SJCRH30 (cell line): ENCODE measurements at places on chromosomes 7 and 10.
A peak's percentile ranks its signal among the peaks of the same experiment; 100 is the strongest.

- no peak overlapping the region for H3K27ac ChIP-seq
- H3K27me3 ChIP-seq, result no peaks in the 10 kb centered on the region
- no peaks in the 10 kb centered on the region; the same call in 1 of the 2 replicates for H3K4me1 ChIP-seq
Observed at GRCh38 chr10:125661431-125661940, 21.5 kb downstream of the TEX36 start.

GRCh38 chr7:27235387-27236311, 7.0 kb upstream of the EVX1 start:
- H3K4me3 ChIP-seq, result peak overlapping the region; percentile 43
- no peak overlapping the region for H3K27ac ChIP-seq
- H3K36me3 ChIP-seq, result no peaks in the 10 kb centered on the region
- H3K27me3 ChIP-seq, result peaks cover 4% of the 10 kb centered on the region; the same call in 1 of the 2 replicates

- H3K4me1 ChIP-seq, result no peaks in the 10 kb centered on the region
- no peaks in the 10 kb centered on the region for H3K36me3 ChIP-seq
- no peak overlapping the region for H3K4me3 ChIP-seq
- no peaks in the 10 kb centered on the region for H3K27me3 ChIP-seq
- DNase-seq, result peak; percentile 12
Observed at GRCh38 chr10:30027057-30028005, 32.1 kb downstream of the JCAD start.

GRCh38 chr7:3151784-3152183, 108.1 kb upstream of the CARD11 start:
- H3K27me3 ChIP-seq, result no peaks in the 10 kb centered on the region
- no peaks in the 10 kb centered on the region for H3K36me3 ChIP-seq
- H3K27ac ChIP-seq, result no peak overlapping the region
- no peak for DNase-seq

DNA sequence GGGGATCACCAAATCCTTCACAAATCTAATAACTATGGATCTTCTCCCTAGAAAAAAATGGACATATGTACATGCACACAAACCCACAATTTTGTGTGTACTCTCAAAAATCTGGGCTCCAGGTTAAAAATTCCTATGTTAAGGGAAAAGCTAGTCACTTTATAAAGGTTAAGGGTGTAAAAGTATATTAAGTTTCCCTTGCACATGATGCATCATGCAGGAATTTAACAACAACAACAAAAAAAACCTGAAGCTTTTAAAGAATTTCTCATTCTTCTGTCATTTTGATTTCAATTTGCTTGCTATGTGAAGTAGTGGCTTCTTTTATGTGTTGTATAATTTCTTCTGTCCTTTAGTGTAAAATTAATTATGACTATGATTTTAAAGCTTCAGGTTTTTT, 123.7 kb downstream of the CNOT4 start:
- DNase-seq, result no peak
- H3K4me1 ChIP-seq, result peaks cover 5% of the 10 kb centered on the region
- no peak overlapping the region for H3K27ac ChIP-seq
- peaks cover 2% of the 10 kb centered on the region; the same call in 1 of the 2 replicates for H3K36me3 ChIP-seq
- H3K4me3 ChIP-seq, result no peak overlapping the region

DNA sequence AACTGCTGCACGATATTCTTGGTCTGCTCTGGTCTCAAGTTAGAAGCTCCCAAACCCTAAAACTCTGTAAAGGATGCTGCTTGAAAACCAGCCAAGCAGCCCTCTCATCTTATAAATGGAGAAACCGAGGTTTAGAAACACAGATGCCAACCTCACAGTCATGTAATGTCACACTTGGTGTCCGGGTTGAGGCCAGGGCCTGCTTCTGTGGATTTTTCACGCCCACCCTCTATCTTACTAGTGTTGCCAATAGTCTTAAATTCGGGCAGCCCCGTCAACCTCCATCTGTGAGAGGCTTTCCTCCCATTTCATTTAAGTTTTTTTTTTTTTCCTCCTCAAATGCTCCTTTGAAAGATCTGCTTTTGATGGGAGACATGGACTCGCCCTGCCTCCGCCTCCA, 28.9 kb downstream of the PLPP4 start:
- no peaks in the 10 kb centered on the region for H3K4me1 ChIP-seq
- DNase-seq, result no peak
- no peak overlapping the region for H3K27ac ChIP-seq
- no peaks in the 10 kb centered on the region for H3K27me3 ChIP-seq
- H3K4me3 ChIP-seq, result no peak overlapping the region

GRCh38 chr7:40986351-40986873, 716.5 kb downstream of the INHBA start:
- no peaks in the 10 kb centered on the region for H3K36me3 ChIP-seq
- no peak overlapping the region for H3K4me3 ChIP-seq
- DNase-seq, result no peak
- peaks cover 10% of the 10 kb centered on the region; the same call in 1 of the 2 replicates for H3K27me3 ChIP-seq
- no peak overlapping the region for H3K27ac ChIP-seq
- H3K4me1 ChIP-seq, result no peaks in the 10 kb centered on the region

DNA sequence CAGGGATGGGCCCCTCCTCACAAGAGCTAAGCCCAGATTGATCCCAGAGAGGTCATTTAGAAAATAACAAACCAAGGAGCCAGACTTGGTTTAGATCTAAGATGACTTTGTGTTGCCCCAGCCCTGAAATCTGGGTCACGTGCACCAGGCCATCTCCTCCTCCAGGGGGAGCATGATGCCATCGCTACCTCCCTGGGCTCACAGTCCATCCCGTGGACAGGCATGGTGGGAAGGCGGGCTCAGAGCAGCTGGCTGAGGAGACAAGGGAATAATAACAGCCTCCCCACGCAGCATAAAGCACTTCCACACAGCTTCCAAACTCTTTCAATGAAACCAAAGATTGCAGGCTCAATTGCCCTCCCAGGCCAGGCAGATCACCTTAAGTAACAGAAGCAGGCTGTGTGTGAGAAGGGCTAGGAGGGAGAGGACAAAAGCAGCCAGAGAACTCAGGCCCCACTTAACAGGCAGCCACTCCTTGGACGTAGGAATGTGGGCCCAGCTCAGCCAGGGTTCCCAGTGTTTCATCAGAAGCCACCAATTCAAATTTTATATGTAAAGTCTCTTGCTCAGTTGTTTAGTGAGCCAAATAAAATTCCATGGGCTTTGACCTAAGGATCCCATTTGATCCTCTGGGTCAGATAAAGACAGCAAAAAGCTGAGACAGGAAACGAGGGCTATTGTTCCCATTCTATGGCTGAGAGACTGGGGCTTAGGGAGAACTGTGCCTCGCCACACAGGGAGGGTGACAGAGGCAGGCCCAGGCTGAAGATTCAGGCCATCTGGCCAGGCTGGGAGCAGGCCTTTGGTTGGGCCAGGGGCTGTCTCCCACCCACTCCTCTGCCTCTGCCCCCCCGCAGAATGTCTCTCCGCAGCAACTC, 100.2 kb downstream of the COL13A1 start:
- no peaks in the 10 kb centered on the region for H3K36me3 ChIP-seq
- H3K4me3 ChIP-seq, result no peak overlapping the region

DNA sequence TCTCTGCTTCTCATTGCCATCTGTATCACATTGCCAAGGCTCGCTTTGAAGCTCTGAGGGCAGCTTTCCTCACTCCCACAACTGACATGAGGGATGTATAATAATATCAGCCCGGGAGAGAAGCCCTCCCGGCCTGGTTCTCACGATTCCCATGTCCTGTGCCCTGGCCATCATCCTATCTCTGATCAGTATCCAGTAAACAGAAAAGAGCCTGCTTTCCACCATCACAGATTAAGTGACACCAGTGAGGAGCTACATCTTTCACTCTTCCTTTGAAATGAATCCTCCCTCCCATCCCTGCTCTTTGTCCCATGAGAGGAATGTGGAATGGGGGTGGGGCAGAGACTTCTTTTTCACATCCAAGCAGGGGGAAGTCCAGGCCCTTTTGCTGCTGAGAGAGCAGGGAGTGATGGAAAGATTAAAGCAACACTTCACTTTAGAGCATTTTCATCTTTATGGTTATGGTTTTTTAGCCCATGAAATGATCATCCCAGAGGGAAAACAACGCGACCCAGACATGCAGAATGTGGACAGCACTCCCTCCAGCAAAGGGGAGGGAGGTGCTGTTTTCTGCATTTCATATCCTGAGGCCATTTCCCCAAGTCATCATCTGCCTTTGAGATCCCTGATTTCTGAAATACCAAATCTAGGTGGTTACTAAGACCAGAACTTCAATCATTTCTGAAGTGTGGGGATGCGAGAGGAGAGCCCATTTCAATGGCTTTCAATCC, 84.6 kb upstream of the LYZL1 start:
- no peak overlapping the region for H3K27ac ChIP-seq
- no peaks in the 10 kb centered on the region for H3K36me3 ChIP-seq
- H3K4me1 ChIP-seq, result no peaks in the 10 kb centered on the region
- H3K4me3 ChIP-seq, result no peak overlapping the region
- H3K27me3 ChIP-seq, result peaks cover 4% of the 10 kb centered on the region; the same call in 1 of the 2 replicates
- DNase-seq, result no peak

- H3K36me3 ChIP-seq, result no peaks in the 10 kb centered on the region
- no peak overlapping the region for H3K27ac ChIP-seq
- no peak overlapping the region for H3K4me3 ChIP-seq
- peaks cover 5% of the 10 kb centered on the region; the same call in 1 of the 2 replicates for H3K4me1 ChIP-seq
- H3K27me3 ChIP-seq, result no peaks in the 10 kb centered on the region
- no peak for DNase-seq
Observed at GRCh38 chr7:98795741-98796493, 73.9 kb downstream of the TMEM130 start.

- no peak overlapping the region for H3K4me3 ChIP-seq
- DNase-seq, result no peak
- no peaks in the 10 kb centered on the region; the same call in 1 of the 2 replicates for H3K27me3 ChIP-seq
- H3K27ac ChIP-seq, result no peak overlapping the region
- H3K36me3 ChIP-seq, result no peaks in the 10 kb centered on the region
Observed at GRCh38 chr7:25408012-25408687, 179.9 kb upstream of the NPVF start.

GRCh38 chr7:51817694-51818225, 501.2 kb upstream of the COBL start:
- no peaks in the 10 kb centered on the region for H3K4me1 ChIP-seq
- no peak overlapping the region for H3K4me3 ChIP-seq
- H3K36me3 ChIP-seq, result no peaks in the 10 kb centered on the region
- no peak for DNase-seq

DNA sequence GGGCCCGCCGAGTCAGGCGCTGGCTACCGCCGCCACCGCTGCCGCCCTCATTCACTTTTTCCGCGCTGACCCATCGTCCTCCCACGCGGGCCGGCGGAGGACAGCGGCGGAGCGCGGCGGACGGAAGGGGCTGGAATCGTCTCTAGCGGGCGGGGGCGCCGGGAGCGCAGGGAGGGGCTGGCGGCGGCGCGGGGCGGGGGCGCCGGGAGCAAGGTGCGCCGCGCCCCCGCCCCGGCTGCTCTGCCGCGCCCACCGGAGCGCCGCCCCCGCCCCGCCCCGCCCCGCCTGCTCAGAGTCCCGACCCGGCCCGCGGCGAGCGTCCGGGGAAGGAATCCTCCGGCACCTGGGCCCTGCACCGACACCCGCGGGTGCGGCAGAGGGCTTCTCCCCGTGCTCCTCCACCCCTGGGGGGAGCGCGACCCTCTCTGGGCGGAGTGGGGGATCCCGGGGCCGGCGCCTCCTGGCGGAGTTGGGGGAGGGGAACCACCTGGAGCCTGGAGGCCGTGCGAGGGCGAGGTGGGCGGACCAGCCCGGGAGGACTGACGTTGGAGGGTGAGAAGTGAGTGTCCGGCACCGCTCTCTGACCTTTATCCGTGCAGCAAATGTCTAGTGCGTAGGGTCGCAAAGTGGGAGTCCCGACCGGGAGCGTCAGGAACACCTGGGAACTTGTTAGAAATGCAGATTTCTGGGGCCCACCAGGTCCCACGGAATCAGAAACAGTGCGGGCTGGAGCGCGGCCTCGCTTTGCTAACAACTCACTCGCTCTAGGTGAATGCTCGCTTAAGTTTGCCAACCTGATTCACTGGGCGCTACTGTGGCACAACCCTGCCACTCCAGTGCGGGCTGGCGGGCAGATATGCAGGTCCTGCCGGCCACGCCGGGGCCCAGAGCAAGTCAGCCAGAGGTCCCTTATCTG, at the start of gene COBL:
Gene COBL (minus strand): TSS at position 144 of the 916 bp plus-strand sequence. CDS start 176 bp downstream, outside the sequence.
- no peaks in the 10 kb centered on the region for H3K4me1 ChIP-seq
- H3K27me3 ChIP-seq, result peaks cover 11% of the 10 kb centered on the region
- H3K27ac ChIP-seq, result no peak within 1 kb of the TSS
- H3K4me3 ChIP-seq, result no peak within 1 kb of the TSS
- no peak for DNase-seq
- no peaks in the 10 kb centered on the region for H3K36me3 ChIP-seq

DNA sequence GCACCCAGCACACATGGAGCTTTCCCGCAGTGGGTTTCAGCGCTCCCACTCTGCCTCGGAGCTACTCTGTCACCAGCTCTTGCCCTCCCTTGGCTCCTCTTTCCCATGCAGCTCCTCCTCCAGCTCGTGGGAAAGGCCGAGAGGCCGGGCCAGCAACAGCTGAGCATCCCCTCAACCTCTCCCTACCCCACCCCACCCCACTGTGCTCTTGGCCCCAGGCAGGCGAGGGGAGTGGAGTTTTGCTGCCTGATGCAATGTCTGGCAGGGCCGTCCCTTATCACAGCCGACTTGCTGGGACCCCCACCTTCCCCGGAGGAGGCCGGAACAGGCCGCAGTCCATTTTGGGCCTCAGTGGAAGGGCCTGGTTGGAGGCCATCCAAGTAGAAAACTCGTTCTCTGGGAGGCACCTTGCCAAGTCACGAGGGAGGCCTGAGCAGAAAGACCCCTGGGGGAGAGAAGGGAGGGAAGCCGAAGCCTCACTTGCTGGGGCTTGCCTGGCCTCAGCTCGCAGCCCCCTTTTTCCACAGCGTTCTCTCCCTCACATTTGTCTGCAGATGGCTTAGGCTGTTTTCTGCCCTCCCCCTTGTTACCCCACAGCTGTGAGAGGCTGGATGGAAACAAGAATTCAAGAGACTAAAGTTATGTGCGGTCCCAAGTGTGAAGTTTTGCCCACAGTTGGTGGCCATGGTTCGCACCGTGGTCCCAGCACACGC, 35.3 kb downstream of the CHST3 start:
- no peaks in the 10 kb centered on the region for H3K36me3 ChIP-seq
- H3K4me3 ChIP-seq, result peak overlapping the region; percentile 42
- no peaks in the 10 kb centered on the region for H3K27me3 ChIP-seq
- H3K4me1 ChIP-seq, result peaks cover 22% of the 10 kb centered on the region
- H3K27ac ChIP-seq, result peak overlapping the region; percentile 79

- H3K27me3 ChIP-seq, result no peaks in the 10 kb centered on the region
- peaks cover 6% of the 10 kb centered on the region for H3K4me1 ChIP-seq
- H3K4me3 ChIP-seq, result no peak overlapping the region
Observed at GRCh38 chr10:112536663-112537062, 89.6 kb downstream of the VTI1A start.

GRCh38 chr10:127928021-127928806, 21.3 kb downstream of the PTPRE start:
- no peaks in the 10 kb centered on the region for H3K4me1 ChIP-seq
- no peak overlapping the region for H3K27ac ChIP-seq
- no peak for DNase-seq
- no peak overlapping the region for H3K4me3 ChIP-seq
- H3K36me3 ChIP-seq, result no peaks in the 10 kb centered on the region
- H3K27me3 ChIP-seq, result peaks cover 3% of the 10 kb centered on the region; the same call in 1 of the 2 replicates

GRCh38 chr10:73586583-73586984, 4.6 kb downstream of the USP54 start:
- H3K27ac ChIP-seq, result no peak overlapping the region
- H3K4me1 ChIP-seq, result peaks cover 3% of the 10 kb centered on the region; the same call in 1 of the 2 replicates
